ENCODE measurements at places on chromosomes 6 and 20.

- no peak for DNase-seq
Observed at GRCh38 chr6:135093578-135093977, 39.0 kb upstream of the HBS1L start.

- no peak for DNase-seq
Observed at GRCh38 chr6:89302195-89302770, 12.8 kb downstream of the GABRR2 start.

- DNase-seq = peak; percentile 76
Observed at GRCh38 chr6:5663259-5663658, 343.5 kb downstream of the NRN1 start.

DNA sequence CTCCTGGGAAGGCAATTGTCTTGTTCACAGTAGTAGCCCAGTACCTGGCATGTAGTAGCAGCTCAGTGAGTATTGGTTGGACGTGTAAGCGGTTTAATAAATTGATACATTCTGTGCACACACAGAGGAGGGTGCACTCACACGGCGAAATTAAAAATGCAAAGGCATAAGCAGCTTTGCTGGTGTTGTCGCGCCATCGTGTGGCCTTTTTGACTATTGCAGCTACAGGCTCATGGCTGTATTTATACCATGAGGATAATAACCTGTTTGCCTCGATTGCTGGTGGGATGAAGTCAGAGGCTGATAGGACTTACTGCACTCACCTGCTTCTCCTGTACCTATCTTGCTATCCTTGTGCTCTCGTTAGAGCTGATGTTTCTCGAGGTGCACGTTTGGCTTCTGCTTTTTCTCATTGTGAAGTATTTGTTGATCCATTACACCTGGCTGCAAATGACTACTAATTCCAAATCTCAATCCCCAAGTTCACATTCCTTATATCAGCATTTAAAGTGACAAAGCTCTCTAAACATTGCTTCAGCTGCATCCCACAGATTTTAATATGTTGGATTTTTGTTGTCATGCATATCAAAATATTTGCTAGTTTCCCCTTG lies 61.5 kb downstream of the TBXT start:
- peak; percentile 78 for DNase-seq

- no peak for DNase-seq
Observed at GRCh38 chr20:31849306-31849930, 4.0 kb upstream of the FOXS1 start.

DNA sequence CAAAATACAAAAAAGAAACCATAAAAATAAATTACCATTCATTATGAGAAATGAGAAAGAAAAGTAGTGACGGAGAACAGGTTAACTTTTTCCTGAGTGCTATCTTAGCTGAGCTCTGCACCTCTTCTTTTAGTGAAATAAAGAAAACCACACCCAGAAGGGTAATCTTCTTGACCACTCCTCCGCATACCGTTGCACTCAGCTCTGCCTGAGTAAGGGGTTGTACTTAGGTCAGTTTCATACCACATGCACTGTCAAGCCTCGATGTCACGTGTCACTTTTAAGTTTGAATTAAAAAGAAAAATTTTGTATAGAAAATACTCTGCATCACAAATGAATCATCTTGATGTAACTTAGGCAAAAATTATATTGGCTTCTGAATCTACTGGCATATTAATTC lies 2.8 kb downstream of the EZR start:
- DNase-seq = no peak

DNA sequence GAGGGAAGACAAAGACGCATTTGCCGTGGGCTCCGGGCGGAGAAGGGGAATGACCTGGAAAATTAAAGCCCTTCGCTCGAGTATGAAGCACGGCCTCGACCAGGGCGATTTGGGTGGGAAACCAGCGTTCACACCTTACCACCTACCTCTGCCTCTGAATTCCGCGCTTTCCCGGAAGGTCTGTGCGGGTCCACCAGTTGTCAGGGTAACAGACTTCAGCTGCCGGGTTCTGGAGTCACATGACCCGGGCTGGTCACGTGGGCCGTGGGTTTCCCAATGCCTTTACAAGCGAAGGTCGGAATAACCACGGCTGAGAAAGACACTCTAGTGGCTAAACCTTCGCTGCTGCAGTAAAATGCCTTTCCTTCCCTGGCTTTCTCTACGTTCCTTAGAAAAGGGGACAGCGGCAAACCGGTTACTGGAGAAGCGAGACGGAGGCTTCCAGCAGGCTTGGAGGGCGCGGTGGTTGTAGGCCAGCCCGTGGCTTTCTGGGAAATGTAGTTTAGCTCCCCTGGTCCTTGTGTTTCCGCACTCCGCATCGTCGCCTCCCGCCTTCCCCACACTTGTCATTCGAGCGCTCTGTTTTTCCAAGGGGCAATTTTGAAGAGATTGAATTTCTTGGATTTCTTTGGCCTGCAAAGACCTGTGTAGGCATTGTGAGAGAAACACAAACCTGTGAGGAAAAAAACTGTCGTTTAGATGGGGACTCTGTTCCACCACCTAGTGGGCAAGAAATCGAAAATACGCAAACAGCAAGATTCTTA lies at the start of gene CEP162:
Gene CEP162, minus strand, starts transcription at position 210 of the 764 bp plus-strand sequence. CDS start 1,250 bp downstream, outside the sequence.
- peak; percentile 92 for DNase-seq

- no peak for DNase-seq
Observed at GRCh38 chr6:116290799-116291198, 11.1 kb upstream of the TSPYL1 start.

DNA sequence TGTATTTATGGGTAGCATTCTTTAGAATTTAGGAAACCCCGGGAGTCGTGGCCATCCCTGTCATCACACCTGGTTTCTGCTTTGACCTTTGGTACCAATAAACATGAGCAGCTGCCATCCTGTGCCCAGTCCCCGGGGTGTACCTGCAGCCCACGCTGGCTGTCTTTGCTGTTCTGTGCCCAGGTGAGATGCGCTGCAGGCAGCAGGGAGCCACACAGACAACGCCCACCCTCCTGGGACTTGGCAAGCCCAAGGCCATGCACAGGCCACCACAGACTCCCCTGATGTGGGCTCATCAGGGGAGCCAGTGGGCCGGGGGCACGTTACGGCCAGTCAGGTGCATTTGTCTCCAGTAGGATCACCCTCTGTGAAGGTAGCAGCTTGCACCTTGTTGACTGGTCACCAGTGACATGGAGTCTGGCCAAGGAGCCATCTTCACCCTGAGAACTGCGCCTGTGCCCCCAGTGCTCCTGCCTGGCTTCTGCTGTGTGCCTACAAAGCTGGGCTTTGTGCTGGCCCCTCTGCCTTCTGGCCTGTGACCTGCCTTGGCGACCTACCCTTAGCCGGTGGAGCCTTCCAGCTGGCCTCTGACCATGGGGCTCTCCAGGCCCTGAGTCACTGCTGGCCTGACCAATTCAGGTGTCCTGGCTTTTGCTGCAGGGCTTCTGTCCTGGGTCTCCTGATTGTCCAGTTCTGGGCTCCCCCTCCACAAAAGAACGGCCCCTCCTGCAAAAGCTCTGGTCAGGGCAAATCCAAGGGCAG lies 14.2 kb upstream of the UNC93A start:
- DNase-seq = no peak

DNA sequence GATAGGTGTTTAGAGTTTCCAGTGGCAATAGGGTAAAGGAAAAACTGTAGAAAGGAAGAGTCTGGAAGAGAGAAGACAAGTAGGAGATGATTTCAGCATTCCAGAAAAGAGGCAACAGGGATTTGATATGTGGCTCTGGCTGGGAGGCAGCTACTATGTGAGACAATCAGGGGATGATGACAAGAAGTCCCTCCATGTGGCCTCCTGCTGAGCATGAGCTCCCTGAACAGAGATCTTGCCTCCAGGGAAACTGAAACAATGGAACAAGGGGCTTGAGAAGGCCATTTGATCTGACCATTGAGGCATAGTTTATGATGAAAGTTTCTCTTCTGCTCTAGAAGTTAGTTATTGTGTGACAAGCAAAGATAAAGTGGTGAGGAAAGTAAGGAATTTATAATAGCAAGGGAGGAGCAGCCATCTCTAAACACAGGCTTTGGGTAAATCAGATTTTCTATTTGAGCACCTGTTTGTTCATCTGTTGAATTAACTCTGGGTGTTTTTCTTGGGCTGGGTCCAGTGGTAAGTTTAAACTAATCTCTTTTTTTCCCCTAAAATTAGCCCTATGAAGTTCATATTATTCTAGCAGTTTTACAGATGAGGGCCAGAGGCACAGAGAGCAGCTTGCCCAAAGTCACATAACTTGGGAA lies 3.0 kb upstream of the GPX5 start:
- no peak for DNase-seq

DNA sequence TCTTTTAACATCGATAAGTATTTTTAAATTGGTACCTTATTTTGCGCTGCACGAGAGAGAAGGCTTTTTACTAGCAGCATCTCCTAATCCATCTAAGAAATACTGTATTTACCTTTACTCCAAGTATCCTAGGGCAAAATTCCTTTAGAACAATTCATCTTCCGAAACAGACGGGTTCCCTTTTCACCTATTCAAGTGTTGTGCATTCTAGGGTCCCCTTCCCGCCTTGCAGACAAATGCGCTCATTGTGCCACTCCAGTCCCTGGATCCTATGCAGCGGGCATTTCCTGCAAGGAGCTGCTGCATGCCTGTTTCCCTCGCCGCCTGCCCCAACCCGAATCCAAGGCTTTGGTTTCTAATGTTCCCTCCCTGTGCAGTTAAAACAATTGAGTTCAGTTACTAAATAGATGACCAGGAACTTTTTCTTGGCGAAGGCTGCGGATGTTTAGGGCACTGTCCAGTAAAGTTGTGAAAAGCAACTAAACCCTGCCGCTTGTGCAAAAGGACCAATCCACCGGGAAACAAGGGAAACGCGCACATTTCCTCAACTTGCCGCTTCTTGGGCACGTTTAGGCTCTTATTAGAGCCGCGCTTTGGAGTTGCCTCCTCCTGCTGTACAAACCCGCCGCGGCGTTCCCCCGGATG lies 556 bp upstream of the SCAF8 start:
- DNase-seq = peak; percentile 56

GRCh38 chr20:1177680-1178079 lies 7.1 kb downstream of the TMEM74B start:
- no peak for DNase-seq

- no peak for DNase-seq
Observed at GRCh38 chr6:27911956-27912446, at the start of gene OR2B2. Gene OR2B2, minus strand, starts transcription at chr6:27912396. Its CDS starts 77 bp downstream, at chr6:27912319.

DNA sequence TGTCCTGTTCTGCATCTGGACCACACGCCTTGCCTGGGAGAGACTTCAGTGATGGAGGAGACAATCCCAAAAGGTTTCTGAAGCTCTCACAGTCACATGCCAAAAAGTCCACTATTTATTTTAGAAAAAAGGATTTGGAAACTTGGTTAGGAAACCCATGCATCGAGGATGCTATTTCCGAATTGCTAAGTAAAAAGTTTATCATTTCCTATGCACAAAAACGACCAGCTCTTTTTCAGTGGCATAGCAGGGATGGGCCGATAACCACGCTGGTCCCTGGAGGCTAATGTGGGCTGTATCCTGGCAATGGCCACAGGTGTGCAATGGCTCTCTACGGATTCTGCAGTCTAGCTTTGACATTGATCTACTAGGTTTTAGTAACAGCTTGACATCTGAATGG lies 33.9 kb downstream of the RAMACL start:
- DNase-seq = no peak

DNA sequence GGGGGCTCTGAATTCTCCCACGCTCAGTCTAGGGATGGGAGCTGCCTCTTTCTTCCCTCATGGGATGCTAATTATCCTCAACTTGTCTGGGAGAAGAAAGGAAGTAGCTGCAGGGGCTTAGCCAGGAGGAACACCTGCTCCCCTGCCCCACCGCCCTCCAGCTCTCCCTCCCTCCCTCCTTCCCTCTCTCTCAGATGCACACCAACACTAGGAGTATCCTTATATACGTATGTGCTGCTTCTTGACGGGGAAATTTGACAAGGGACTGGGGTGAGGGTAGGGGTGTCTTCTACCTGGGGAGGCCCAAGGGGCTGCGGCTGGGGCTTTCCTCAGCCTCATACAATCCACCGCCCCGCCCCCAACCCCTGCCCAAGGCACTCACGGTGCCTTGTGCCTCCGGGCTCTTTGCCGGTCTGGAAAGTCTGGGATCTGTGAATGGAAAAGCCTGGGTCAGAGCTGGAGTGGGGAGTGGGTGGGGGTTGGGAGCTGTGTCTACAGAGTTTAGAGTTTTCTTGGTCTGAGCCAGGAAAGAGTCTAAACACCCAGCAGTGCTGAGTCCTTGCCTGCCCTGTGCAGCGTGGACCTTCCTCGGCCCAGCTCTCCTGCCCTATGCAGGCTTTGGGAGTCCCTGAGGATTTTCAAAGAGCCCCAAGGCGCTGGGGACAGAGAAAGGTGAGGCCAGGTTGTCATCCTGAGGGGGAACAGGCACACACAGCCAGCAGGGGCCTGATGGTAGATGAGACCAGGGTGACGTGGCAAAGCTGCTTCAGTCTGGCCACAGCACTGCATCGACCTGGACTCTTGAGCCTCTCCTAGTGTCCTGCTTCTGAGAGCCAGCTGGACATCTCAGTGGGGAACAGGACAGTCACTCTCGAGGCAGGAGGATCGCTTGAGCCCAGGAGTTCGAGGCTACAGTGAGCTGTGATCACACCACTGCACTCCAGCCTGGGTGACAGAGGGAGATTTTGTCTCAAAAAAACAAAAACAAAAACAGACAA lies 29.3 kb upstream of the EMILIN3 start:
- peak; percentile 40 for DNase-seq

DNA sequence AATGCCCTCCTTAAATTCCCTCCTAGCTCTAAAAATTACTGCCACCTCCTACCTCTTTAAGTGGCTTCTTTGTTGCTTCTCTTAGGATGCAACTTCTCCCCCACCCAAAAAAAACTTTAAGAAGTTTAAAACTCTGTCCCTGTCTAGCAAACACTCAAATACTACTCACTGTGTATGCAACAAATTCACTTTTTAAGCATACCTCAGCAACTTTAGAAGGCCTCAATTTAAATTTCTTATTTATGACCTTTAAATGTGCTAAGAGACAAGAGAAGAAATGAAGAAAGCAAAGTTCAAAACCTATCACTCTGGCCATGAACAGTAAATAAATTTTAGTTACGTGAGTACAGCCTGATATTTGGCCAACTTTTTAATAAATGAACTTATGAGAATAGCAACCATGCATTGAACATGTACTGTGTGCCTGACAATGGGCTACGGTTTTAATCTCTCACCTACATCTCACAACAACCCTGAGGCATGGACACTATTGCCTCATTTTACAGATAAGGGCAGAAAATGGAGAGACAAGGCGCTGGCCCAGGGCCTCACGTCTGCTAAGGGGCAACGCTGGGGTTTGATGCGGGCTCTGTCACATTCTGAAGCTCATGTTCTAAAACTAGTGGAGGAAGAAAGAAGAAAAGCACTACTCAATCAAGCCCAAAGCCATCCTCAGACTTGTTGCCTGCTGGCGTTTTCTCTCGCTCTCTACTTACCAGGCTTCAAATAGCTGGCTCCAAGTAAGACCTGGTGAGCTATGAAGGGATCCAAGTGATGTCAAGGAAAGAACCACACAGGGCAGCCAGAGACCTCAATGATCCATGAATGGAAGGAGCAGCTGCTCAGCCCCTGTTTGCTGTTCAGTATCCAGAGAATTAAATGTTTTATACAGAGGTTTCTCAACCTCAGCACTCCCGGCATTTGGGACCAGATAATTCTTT lies 99.8 kb downstream of the TBC1D7 start:
- DNase-seq = no peak
